ENCODE measurements at places on chromosomes 12 and 14. TPM values are rescaled to one million over a fixed set of nuclear protein-coding genes. Genes with fewer than 3 reads are reported as not detected.

Gene TC2N
- 0.77 TPM for total RNA-seq

Gene TMEM229B
- total RNA-seq: 0.21 TPM

Gene PGAM5
- total RNA-seq: 55.1 TPM

Gene ARMH4
- 0.46 TPM for total RNA-seq

Gene PLEKHD1
- total RNA-seq: 0.02 TPM

Gene MGP
- total RNA-seq: not detected

Gene SRGAP1
- total RNA-seq: 10.0 TPM

Gene WIF1
- total RNA-seq: not detected

Gene LRIG3
- 4.9 TPM for total RNA-seq

Gene ERP27
- not detected for total RNA-seq

Gene SH2B3
- 5.1 TPM for total RNA-seq

Gene BIN2
- total RNA-seq: 0.09 TPM

Gene TRHDE
- 0.18 TPM for total RNA-seq

Gene COX8C
- total RNA-seq: not detected
